Activated T-helper 1 cell treated with anti-CD3 and anti-CD28 coated beads, Interleukin-2, amount 50 U/mL, for 16 hours (primary cell): ENCODE measurements at places on chromosomes 12 and 14.

DNA sequence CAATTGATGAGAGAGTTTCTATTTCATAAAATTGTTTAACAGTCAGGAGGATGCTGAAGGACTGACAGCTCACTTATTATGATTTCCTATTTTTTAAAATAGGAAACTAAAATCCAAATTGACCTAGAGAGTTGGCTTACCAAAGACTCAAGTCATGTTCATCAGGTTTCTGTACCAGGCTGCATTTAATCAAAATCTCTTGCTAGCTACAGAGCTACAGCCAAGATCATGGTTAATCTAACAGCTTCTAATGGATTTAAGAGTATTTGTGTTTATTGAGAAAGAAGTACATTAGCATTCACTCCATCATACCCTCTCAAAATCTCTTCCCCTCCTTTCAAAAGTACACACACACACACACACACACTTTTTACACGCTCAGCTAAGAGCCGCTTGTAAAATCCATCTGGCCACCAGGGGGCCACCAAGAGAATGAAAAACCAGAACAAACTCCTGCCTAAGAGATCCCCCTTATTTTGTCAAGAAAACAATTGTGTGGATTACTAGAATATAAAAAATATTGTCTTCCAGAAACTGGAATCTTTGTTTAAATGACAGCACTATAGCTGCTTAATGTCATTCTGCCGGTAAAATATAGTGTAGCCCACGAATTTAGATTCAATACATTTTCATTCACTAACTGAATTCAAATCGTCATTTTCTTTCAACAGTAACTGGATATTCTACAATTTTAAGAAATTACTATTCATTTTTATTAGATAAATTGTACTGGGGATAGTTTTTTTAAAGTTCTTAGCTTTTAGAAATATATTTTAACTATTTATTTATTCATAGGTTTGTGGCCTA is 334.0 kb downstream of the BTG1 start:
- DNase-seq = peak; percentile 47

DNA sequence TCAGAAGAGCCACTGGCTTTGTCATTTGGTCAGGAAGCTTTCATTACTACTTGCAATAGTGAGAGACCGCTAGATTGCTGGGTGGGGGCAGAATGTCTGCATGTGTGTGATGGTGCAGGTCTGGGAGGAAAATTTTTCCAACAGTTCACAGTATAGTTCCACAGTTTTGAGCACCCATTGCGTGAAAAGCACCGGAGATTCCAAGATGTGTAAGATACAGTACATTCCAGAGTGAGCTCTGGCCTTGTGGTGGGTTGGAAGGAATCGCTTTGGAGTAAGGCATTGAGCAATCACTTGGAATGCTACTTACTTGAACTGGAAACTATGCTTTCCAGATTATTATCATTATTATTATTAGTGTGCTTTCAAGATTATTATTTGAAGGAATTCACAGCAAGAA is 47.6 kb upstream of the FRMD6 start:
- no peak for DNase-seq

DNA sequence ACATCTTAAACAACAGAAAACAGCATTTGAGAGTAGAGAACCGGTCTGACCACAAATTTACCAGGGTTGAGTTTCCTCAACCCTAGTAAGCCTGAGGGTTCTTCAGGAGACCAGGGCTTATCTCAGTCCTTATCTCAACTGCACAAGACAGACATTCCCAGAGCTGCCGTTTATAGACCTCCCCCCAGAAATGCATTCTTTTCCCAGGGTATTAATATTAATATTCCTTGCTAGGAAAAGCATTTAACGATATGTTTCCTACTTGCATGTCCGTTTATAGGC is 12.3 kb downstream of the TMEM117 start:
- DNase-seq = no peak

DNA sequence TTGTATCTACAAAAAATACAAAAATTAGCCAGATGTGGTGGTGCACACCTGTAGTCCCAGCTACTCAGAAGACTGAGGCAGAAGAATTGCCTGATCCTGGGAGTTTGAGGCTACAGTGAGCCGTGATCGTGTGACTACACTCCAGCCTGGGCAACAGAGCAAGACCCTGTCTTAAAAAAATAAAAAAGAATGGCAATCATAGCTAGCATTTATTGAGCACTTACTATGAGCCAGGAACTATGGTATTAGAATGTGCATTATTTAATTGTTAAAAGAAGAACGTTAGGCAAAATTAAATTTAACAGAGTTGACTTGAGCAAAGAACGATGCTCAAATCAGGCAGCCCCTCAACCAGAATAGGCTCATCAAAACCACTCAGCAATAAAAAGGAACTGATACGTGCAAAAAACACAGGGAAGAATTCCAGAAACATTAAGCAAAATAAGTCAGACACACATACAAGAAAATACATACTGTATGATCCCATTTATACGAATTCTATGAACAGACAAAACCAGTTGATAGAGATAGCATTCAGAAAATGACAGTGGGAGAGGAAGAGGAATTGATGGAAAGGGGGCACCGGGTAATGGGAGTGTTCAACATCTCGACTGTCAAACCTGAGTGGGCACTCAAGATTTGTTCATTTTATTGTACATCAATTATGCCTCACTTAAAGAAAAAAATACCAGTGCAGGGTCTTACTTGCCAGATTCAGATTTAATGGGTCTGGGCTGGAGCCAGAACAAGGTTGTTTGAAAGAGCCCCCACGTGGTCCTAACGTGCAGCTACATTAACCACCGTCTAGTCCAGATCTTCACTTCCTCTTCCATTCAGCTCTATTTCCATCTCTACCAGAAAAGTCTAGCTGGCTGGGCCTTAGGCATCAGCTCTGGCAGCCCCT is 8.0 kb downstream of the SCNN1A start:
- DNase-seq = no peak

DNA sequence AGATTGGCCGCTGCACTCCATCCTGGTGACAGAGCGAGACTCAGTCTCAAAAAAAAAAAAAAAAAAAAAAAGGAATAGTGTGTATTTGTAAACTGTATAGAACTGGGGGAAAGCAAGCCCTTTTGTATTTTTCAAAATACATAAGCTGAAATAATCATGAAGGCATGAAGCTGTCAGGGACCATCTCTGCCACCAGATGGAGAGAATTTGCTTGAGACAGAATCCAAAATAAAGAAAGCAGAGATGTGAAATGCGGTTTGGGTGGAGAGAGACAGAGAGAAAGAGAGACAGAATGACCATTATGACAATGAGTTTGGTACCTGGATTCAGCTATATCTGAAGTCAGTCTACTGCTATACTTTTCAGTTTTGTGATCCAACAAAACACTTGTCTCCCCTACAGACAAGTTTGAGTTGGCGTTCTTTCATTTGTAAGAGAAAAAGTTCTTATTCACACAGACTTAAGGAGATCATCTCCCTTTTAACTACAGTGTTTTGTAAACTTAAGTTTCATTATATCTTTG is 155.7 kb upstream of the LRIG3 start:
- no peak for DNase-seq

- no peak for DNase-seq
These were observed 129.5 kb downstream of the KIF26A start for GRCh38 chr14:104267895-104268294.

- DNase-seq = no peak
These were observed 4.7 kb upstream of the IPO8 start for GRCh38 chr12:30700216-30700900.

DNA sequence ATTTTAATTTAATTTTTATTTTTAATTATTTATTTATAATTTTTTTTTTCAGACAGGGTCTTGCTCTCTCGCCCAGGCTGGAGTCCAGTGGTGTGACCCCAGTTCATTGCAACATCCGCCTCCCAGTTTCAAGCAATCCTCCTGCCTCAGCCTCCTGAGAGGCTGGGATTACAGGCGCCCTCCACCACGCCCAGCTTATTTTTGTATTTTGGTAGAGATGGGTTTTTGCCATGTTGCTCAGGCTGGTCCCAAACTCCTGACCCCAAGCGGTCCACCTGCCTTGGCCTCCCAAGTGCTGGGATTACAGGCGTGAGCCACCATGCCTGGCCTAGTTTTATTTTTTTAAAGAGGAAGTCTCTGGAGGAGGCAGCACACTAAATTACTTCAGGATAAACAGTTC is 13.7 kb upstream of the PEBP1 start:
- no peak for DNase-seq

DNA sequence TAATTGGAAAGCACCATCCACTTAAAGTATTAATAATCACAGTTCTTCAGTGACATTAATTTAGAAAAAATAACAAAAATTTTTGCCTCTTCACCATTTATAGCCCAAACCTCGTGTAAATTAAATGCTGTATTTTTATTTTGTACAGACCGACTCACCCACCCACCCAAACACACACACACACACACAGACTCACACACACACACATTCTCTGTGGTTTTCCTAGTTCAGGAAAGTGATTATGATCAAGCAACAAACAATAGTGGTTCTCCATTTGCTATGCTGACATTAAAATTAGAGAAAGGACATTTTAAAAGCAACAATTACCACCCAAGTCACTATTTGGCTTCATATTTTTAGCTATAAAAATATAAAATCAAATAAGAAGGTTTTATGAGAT is 112.5 kb upstream of the FLRT2 start:
- no peak for DNase-seq

GRCh38 chr12:2266666-2267620 is 214.2 kb downstream of the CACNA1C start:
- DNase-seq = no peak

DNA sequence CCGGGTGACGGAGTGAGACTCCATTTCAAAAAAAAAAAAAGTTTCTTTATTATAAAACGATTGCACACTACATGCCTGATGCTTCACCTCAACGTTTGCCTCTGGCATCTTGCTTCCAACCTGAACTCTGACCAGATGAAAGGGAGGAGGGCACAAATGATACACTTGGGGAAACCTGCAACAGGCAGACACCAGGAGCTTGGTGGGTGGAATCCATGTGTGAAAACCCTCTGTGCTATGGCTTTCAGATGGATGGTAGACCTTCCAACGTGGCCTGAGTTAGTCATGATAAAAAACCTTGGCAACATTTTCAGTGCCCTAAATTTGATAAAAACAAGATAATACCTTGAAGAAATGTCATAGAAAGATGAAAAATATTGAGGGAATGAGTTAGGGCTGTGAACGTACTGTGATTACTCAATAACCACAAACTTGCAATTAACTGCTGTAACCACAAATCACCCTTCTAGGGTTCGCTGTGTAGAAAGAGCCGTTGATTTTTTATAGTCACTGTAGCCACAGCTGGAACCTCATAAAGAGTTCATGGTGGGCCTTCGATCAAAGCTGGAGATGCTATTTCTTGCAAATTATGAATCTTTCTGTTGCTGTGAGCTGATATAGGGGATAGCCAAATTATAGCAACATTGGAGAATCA is 26.1 kb upstream of the GZMB start:
- DNase-seq = no peak

- no peak for DNase-seq
These were observed 84.9 kb upstream of the ZDHHC17 start for GRCh38 chr12:76678992-76679391.

DNA sequence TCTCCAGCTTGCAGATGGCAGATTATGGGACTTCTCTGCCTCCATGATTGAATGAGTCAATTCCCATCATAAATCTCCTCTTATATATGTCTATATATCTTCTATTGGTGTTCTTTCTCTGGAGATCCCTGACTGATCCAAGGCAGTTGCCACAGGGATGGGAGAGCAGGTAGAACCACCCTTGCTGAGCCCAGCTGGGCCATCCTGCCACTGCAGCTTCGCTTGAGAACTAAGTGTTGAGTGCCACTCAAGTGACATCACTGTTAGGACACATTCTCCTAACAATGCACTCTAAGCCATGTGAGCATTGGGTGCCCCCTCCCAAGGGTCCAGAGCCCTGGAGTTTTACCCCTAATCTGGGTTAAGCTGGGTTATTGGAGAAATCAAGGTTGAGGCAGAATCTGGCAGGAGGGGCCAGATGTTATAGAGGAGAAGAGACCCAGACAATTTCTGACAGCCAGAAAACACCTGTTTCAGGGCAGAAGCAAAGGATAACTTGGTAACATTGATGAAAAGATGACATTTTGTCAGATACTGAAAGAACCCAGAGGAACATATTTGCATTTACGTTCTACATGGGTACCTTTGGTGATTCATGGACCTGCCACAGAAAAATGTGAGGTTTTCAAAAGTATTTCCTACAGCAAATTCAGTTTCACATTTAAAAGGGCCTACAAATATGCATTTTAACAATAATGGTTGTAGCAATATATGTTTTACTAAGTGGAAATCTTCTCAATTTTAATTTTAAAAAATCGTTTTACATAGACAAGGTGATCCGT is 57.2 kb upstream of the MAX start:
- no peak for DNase-seq

DNA sequence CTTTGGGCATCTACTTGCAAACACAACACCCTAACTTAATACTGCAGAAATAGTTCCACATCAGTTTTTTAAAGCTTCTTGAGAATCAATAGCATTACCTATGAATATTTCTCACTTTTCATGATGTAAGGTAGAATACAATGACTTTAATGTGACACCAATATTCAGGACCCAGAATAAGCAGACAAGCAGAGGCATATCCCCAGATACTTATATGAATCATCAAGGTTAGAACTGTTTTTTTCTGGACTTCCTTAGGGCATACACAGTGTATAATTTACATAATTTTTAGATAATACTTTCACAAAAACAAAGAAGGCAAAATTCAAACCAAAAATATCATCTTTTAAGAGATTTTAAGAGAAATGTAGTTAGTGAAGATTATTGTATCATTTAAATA is 885.8 kb downstream of the FSCB start:
- DNase-seq = no peak

DNA sequence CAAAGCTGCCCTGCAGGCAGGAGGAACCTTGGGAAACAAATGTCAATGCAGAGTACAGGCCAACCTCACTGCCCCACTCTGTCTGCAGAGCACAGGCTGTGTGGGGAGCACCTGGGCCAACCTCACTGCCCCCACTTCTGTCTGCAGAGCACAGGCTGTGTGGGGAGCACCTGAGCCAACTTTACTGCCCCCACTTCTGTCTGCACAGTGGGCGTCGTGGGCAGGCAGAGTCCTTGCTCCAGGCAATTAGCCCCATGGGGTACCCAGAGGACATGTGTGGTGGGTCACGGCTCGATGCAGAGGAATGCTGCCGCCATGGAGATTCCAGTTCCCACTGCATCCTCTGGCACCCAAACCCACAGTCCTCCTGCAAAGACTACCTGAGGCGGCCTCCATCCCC is 26.2 kb downstream of the BRF1 start:
- no peak for DNase-seq

- no peak for DNase-seq
These were observed 441 bp downstream of the E2F7 start for GRCh38 chr12:77064896-77065360.

- no peak for DNase-seq
These were observed 29.4 kb downstream of the PLEKHG7 start for GRCh38 chr12:92732216-92732615.

GRCh38 chr12:63152321-63152700 is 1.3 kb upstream of the AVPR1A start:
- DNase-seq = no peak

- no peak for DNase-seq
These were observed 50.0 kb downstream of the PPFIBP1 start for GRCh38 chr12:27573972-27574371.

DNA sequence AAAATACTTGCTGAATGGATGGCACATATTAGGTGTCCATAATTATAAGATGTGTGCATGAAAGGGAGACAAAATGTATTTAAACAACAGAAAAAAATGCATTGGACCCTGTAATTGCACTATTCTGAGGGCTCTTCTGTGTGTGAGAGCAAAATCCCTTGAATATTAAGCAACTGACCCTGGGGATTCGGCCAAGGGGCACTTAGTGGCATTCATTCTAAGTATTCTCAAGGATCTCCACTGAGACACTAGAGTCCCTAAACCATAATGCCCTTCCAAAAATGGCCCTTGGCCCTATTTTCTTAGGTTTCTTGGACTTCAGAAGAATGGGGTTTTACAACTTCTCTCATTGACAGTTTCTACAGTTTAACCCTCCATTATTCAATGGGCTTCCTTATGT is 388.6 kb downstream of the GLT1D1 start:
- DNase-seq = no peak
